ENCODE measurements at places on chromosomes 16 and 17.

DNA sequence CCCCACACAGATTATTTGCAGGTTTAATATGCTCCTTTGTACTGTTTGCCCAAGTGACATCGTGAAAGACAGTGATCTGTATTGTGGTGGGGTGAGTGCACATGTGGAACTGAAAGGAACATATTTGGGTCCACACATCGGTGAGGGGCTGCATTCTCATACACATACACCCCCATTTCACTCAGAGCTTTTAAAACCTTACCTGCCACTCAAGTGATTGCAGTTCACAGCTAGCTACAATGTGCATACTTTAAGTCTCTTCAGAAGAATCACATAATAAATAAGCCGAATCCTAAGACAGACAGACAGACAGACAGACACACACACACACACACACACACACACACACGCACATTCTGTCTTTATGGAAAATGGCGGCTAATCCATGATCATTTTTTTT is 102.6 kb downstream of the AATF start:
- DNase-seq = no peak

DNA sequence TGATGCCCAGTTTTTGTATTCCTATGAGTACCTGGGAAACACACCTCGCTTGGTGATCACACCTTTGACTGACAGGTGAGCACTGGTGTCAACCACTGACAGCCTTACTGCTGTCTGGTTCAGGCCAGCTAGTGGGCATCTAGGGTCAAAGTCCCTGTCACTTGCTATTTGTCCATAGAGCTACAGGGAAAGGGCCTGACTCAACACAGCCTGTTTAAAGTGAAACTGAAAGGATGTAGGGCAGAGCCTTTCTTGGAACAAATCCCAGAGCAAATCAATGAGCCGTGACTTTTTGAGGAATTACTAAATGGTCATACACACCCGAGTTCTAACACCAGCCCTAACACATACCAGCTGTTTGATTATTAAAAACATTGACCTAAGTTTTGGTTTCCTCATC is 106.8 kb downstream of the DNAH9 start:
- no peak for DNase-seq

GRCh38 chr17:48122665-48123045 is 15.1 kb downstream of the SNX11 start:
- no peak for DNase-seq

GRCh38 chr17:9472541-9472940 is 103.1 kb downstream of the STX8 start:
- no peak for DNase-seq

DNA sequence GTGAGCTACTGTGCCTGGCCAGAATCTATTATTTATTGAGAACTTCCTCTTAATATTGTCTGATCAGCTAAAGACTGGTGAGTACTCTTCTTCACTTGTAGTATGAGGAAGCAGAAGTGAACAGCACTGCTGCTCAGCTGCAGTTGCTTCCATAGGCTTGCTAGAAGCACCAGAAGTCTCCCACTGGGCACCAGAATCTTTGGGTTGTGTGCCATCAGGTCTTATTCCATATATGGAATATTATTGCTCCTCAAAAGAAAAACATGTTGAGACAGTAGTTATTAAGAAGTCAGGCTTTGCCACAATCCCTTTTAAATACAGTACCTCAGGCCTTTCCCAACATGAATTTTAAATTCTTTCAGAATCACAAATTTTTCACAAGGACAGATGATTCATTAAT is 17.2 kb downstream of the SNTB2 start:
- DNase-seq = no peak

DNA sequence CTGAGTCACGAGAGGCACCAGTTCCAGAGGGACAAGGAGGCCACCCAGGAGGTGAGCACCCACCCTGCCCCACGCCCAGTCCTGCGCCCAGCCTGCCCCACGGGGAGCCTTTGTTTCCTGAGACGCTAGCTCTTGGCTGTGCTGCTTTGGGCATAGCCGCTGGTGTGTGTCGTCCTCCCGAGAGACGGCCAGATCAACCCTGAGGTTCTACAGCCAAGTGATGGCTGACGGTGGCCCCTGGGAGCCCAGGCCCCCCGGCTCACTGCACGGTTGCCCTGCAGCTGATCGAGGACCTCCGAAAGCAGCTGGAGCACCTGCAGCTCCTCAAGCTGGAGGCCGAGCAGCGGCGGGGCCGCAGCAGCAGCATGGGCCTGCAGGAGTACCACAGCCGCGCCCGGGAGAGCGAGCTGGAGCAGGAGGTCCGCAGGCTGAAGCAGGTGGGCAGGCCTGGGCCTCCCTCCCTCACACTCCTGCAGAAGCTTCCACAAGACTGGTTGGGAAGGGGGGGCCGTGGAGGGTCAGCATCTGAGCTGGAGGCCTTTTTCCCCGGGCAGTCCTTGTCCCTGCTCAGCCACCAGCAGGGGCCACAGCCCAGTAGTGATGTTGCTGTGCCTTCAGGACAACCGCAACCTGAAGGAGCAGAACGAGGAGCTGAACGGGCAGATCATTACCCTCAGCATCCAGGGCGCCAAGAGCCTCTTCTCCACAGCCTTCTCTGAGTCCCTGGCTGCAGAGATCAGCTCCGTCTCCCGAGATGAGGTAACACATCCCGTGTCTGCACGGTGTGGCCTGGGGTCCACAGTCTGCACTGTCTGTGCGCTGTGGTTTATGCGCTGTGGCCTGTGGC is 7.4 kb upstream of the CAPN15 start:
- no peak for DNase-seq

DNA sequence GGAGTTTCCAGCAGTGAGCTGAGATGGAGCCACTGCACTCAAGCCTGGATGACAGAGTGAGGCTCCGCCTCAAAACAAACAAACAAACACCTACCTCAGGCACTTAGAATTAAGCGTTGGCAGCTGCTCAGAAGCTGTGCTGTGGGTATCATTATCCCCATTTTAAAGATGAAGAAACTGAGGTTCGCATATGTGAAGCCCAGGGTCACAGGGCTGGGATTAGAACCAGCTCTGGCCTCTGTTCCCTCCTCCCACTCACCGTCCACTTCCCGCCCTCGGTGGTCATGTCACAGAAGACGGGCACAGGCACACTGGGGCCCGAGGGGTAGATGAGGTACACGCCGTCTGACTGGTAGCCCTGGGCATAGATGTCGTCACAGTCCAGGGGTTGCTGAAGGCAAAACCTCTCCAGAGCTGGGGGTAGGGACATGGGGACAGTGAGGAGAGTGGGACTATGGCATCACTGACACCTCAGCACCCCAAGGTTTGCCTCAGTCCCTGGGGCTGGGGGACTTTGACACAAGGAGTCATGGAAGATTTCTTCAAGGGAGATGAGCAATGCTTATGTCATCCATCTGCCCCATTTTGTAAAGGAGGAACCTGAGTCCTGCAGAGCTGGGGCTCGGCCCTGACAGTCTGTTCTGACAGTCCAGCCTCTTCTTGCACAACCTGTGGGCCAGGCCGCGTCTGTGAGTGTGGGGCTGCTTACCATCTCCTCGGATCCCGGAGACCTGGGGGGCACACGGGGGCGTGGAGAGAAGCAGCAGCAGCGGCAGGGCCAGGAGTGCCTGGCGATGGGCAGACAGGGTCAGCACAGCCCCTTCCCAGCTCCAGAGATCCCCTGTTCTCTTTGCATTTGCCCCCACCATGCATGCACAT is 700 bp downstream of the MFAP4 start:
- no peak for DNase-seq

DNA sequence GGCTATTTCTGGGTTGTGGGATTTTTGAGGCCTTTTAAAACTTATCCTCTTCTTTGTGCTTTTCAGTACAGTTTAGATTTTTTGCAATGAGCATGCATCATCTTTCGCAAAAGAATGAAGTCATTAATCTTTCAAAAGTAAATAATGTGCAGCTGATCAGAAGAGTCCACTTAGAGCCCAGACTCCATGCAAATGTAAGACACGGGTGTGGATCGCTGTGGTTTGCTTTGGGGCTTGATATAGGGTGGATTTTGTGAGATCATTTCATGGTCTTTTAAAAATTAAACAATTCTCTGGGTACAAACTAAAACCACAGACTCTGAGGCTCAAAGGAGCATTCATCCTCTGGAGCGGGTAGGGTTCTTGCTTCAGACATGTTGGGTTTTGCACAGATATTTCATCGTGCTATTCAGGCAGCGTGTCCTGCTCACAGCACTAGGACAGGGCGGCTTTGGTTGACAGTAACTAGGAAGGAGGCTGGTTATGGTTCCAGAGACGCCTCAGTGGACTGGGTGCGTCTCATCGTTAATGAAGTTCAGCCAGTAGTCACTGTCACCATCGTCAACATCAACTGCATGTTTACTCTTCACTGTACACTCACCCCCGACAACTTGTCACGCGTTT is 129.4 kb upstream of the PLCG2 start:
- DNase-seq = no peak

- DNase-seq = no peak
These were observed 2.6 kb downstream of the HOXB3 start for GRCh38 chr17:48587276-48588073.
